NCI-H748 treated with DMSO at 0.1 percent for 48 hours (cell line): ENCODE measurements at places on chromosomes 5 and 9.
A peak's percentile ranks its signal among the peaks of the same experiment; 100 is the strongest.

GRCh38 chr9:117120061-117120460 lies 294.8 kb downstream of the ASTN2 start:
- no peak for DNase-seq

DNA sequence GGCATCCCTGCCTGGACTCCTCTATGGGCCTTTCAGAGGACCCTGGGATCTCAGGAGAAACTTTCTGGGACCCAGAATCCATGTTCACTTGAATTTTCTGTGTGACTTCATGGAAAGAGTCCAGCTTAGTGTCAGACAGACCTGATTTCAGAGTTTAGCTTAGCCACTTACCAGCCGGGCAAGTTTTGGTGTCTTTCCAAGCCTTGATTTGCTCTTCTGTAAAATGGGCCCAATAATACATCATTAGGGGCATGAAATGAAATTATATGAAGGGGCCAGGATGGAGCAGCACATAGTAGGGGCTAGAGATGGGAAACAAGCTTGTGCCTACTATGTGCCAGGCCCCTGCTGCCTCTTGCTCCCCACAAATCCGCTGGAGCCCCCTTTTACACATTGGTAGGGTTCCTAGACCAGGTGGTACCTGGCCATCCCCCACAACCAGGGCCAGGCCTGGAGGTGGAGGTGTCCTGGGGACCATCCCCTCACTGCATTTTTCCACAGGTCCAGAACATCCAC lies 33.2 kb upstream of the RPL26L1 start:
- DNase-seq: no peak

DNA sequence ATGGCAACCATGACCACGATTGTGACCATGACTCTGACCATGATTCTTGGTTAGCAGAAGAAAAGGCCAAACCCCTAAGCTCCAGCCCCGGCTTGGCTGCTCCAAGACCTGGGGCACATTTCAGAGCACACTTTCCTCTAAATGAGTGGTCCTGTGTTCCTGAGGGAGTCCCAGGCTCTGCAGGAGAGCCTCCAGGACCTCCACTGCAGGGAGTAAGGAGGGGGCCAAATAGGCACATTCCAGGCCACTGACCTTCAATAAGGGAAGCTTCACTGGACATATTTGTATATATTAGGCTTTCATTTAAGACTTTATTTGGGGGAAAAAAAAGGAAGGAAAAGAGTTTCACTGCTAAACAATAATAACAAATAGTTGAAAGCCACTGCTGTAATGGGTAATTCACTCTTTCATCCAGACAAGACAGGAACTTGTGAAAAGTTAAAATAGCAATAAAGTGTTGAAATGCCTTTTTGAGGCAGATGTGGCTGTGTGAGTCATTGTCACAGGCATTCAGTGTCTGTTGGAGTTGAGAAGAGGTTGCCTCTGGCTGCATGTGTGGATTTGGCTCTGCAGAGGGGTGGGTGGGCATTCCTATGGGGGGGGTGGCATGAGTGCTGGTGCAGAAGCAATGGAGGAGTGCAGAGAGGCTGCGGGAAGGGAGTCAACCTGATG lies 63.9 kb upstream of the TGFBR1 start:
- no peak for DNase-seq

- DNase-seq: no peak
These were observed 436.7 kb downstream of the CETN3 start for GRCh38 chr5:89972901-89973300.

- no peak for DNase-seq
These were observed 4.4 kb downstream of the SNX24 start for GRCh38 chr5:122849771-122850170.

DNA sequence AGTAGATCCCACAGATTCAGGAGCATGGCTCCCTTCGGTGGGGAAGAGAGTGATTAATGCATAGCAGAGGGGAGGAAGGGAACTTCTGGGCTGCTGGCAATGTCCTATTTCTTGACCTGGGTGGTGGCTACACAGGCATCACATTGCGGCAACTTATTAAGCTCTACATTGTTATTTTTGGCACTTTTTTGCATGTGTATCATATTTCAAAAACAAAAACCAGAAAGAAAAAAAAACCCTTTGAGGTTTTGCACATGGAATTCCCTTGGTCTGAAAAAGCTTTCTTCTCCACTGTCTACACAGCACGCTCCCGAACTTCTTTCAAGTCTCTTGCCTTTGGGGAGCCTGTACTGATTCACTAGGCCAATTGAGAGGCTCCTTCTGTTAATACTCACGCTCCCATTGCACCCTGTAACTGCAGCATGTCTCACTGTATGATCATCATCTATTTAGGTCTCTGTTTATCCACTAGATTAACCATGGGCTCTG lies 25.1 kb downstream of the CEMIP2 start:
- no peak for DNase-seq

DNA sequence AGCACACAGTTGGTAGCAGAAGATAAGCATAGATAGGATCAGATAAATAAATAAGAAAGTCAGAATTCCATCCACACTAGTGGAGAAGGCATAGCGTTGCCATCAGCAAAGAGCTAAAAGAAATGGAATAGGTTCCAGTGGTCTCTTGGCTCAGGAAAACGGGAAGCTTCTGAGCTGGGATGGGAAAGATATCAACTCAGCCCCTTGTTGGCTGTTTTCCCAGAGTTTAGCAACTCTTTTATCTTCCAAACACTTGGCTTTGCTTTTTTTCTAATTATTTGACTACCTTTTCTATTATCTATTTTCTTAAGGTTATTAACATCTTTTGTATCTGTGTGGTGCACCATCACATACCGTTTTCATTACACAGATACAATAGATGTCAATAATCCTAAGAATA lies 445.7 kb upstream of the TRPC7 start:
- no peak for DNase-seq

- DNase-seq: no peak
These were observed 238.6 kb downstream of the FANCC start for GRCh38 chr9:95078939-95079338.

DNA sequence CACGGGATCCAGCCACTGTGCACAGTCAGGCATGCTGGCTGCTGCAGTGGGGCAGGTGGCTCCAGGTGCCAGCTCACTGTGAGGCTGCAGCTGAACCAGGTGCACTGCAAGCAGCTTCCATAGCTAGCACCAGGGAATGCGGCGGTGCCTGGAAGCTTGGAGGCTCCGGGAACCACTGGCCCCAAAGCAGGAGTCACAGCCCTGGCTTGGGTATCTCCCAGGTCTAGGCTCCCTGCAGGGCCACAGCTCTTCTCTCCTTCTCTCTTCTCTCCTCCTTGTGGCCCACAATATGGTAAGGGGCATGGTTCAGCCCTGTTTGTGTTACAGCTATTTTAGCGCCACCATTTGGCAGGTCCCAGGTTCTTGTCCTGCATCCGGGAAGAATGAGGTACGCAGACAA lies 6.7 kb upstream of the MTMR12 start:
- no peak for DNase-seq

GRCh38 chr5:174877987-174878386 lies 153.6 kb downstream of the MSX2 start:
- no peak for DNase-seq

- DNase-seq: no peak
These were observed 297.7 kb downstream of the DEPDC1B start for GRCh38 chr5:60402161-60402785.

- no peak for DNase-seq
These were observed 9.8 kb downstream of the TGFBI start for GRCh38 chr5:136038635-136039034.

- no peak for DNase-seq
These were observed 32.3 kb upstream of the NRG2 start for GRCh38 chr5:140075371-140075770.

DNA sequence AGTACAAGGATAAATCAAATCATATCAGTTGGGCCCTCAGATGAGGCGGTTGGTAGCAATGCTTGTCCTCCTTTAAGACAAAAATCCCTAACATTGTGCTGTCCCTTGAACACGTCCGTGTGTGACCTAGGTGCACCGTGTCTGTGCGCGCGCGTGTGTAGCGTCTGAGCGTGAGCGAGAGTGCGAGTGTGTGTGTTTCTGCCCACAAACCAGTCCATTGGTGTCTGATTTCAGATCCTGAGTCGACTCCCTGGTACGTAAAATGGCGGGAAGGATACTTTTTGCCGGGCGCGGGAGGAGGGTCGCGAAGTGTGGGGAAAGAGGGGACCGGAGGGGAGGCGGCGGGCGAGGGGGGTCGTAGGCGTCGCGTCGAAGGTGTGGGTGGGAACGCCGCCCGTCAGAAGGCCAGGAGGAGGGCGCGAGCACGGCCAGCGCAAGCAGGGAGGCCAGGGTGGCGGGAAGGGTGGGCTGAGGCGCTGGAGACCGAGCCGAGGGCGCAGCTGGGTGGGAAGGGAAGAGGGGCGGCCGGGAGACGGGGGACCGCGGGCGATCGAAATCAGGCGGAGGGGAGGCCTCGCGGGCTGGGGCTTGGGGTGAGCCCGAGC lies 8.9 kb downstream of the OTP start:
- DNase-seq: peak; percentile 30

DNA sequence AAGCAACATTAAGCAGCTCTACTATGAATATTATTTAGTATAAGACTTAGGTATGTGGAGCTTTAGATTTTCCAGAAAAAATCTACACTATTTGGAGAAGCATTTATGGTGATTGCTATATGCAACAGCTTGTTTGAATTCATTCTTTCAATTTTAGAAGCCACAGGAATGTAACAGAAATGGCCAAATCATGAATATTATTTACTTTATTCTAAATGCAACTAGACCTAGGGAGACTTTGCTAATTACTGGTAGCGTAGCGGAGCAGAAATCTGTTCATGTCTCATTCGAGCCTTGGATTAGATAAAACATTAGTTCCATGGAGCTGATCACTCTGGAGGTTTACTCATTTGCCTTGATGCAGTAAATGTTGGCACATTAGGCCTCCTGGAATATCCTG lies 290.2 kb downstream of the ZNF608 start:
- no peak for DNase-seq

- DNase-seq: no peak
These were observed 354.6 kb downstream of the SLIT3 start for GRCh38 chr5:168946363-168946762.

DNA sequence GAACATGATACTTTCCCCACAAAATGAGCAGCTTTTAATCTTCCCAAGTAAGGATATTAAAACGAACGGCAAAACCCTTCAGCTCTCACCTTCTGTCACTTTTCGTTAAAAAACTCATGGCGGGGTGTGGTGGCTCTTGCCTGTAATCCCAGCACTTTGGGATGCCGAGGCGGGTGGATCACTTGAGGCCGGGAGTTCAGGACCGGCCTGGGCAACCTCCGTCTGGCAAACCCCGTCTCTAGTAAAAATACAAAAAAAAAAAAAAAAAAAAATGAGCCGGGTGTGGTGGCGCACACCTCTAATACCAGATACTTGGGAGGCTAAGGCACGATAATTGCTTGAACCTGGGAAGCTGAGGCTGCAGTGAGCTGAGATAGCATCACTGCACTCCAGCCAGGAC lies 902 bp downstream of the TMED9 start:
- no peak for DNase-seq

GRCh38 chr5:51479840-51480239 lies 96.6 kb downstream of the ISL1 start:
- no peak for DNase-seq

GRCh38 chr5:163619951-163620350 lies 114.5 kb downstream of the MAT2B start:
- peak; percentile 31 for DNase-seq

DNA sequence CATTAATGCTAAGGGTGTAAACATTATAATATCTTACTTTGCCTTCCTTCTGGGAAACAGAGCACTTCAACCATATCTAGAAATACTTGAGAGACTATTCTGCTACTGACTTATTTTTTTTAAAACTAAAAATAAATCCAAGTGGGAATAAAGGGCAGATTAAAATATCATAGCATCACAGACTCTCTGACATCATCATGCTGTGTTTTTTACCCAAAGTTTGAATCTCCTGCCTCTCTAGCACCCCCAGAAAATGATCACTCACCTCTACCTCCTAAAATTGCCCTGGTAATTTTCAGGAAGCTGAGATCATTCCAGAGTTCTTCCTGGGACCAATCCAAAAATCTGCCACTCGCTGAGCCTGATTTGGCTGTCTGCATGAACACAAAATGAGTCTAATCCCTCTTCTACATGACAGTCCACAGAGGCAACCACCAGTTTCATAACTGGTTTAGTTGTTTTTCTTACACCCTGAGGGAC lies 813.8 kb upstream of the DMAC1 start:
- DNase-seq: no peak

DNA sequence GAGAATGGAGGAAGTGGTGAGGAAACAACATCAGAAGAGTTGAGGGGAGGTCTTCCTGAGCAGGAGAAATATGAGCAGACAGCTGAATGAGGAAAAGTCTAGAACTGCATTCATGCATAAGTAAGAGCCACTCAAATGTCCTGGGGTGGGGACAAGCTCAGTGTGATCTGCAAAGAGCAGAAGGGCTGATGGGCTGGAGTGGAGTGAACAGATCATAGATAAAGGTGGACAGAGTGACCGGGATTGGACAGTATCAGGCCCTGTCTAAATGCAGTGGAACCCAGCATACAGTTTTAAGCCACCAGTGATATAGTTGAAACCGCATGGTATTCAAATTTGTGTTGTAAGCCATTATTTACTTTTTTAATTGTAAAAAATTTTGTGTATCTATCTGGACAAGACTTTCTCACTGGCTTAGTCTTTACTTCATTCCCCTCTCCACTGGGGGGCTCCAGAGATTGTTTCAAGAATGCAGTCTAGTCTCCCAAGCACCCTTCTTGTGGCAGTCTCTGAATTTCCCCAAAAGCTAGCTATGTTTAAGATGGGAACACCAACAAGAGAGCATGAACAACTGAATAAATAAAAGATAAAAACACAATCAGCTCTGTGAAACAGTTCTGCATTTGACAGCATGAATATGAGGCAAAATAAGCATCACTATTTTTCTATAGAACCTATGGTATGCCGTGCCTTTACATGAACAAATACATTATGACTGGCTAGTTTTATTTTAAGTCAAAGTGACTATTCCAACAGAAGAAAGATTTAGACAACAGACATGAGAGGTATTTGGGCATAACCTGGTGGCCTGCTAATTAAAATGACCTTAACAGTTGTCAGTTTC lies 10.7 kb upstream of the STK32A start:
- DNase-seq: peak; percentile 39

GRCh38 chr9:134487066-134487710 lies 154.4 kb upstream of the COL5A1 start:
- no peak for DNase-seq

GRCh38 chr9:115157245-115157674 lies 39.3 kb upstream of the TNC start:
- no peak for DNase-seq

DNA sequence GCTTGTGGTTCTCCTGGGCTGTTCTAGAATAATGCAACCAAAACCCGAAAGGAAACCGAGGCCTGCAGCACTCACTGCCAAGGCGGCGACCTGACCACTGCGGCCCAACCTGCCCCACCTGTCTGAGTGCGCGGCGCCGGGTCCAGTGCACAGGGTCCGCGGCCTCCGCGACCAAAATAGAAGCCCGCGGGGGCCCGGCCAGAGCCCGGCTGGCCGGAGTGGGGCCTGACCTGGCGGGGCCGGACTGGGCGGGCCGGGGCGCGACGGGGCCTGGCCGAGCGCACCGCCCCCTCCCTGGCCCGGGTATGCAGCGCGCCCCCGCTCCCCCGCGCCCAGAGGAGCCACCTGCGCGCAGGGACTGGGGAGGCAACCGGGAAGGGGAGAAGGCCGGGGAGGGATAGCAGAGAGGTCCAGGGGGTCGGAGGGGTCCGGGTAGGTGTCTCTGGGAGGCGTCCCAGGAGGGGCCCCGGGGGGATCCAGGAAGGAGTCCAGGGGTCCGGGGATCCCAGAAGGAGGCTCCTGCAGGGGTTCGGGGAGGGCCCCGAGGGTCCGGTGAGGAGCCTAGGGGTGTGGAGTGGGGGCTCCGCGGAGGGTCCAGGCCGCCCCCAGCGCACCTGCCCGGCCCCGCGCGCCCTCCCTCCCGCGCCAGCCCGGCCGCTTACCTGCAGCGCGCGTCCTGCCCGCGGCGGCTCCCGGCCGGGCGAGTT lies 503 bp downstream of the SEMA4D start:
- no peak for DNase-seq
